Kidney epithelial cell (primary cell): ENCODE measurements at places on chromosomes 13 and 19. TPM values are rescaled to one million over a fixed set of nuclear protein-coding genes. Genes with fewer than 3 reads are reported as not detected.

DNA sequence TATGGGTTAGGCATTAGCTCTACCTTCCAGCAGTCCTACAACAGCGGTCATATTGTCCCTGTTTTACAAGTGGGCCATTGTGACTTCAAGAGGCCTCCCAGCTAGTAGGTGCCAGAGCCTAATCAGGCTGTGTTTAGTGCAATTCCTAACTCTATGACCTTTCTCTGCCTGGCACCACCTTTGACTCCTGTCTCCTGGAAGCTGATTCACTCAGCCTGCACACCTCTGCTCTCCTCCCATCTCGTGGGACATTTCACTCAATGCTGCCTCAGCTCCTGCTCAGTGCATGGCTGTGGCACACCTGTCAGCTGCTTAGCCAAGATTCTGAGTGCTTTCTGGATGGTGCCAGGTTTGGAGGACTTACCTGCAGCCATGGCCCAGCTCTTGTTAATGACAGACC, 9.5 kb upstream of the GJB6 start:
- no peak for DNase-seq

DNA sequence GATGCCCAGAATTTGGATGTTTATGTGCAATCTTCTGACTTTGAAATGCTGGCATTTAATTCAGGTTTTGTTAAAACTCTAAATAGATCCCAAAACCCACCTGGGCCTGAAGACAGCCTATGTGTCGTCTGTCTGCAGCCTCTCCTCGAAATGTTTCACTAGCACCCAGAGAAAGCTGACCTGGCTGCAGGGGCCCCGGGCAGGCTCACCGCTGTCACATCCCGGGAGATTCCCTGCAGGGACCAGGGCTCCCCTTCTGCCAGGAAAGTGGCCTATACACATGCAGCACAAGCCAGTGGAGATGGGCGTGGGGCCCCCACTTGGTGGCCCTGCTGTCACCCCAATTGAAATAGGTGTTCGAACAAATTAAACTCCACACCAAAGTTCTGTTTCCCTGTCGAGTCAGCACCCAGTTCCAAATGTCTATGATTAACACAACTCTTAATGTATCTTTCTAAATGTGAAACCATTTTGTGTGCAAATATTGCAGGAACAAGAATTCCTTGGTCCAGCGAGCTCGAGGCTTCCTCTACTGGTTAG, 145.8 kb upstream of the ZNF507 start:
- no peak for DNase-seq

DNA sequence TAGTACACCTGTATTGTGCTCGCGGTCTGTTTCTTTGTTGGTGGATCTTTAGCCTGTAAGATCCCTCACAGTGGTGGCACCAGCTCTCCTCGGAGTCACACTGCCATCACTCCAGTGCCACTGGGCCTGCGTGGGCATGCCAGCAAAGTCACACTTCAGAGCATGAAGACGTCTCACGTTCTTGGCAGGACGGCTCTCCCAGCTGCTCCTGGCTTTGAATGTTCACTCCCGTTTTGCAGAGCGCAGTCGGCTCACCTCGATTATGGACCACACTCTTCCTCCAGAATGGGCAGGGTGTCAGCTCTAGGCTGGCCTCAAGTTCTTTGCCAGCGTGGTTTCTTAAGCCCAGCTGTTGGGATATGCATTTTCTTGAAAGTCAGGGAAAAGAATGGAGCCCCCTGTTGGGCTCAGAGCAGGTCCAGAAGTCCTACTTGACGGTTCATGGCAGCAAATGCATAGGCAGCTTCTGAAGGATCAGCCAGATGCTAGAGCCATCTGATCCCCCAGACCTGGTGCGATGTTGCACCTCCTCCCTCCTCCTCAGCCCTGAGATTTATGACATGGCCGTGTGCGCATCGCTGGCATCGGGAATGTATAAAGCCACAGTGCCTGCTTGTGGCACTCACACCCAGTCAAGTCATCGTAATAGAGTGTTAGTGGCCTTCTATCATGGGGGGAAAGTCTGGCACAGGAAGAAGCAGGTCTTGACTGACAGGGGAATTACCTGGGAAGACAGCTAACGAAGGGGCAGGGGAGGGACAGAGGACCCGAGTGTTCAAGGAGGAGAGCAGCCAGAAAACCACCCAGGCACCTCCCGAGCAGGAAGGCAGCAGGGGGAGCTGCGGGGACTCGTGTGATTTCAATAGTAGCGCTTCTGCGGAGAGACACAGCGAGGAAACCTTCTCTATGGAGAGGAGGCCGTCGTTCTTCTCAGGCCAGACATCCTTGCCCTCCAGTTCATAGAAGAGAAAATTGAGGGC, 40.2 kb upstream of the NPAS1 start:
- DNase-seq: no peak

GRCh38 chr13:73142071-73142470, 83.3 kb downstream of the KLF5 start:
- DNase-seq: no peak

DNA sequence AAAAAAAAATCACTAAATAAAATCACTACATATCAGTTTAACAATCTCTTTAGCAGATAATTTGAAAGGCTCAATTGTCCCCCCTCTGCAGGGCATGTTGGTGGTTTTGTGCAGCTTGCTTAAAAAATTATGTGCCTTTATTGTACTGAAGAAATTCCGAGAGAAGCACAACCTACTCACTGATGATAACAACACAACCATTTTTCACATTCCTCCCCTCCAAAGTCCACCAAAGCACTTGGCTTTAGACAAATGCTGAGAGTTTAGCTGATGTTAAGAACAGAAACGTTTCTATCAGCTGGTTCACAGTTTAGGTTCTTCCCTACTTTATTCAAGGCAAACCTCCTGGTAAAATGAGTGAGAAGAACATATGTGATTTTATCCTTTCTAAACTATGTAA, 923 bp downstream of the DOCK9 start:
- no peak for DNase-seq

GRCh38 chr19:42150364-42150763, 18.1 kb upstream of the POU2F2 start:
- DNase-seq: no peak

GRCh38 chr19:1130771-1131717, 27.2 kb downstream of the GPX4 start:
- no peak for DNase-seq

DNA sequence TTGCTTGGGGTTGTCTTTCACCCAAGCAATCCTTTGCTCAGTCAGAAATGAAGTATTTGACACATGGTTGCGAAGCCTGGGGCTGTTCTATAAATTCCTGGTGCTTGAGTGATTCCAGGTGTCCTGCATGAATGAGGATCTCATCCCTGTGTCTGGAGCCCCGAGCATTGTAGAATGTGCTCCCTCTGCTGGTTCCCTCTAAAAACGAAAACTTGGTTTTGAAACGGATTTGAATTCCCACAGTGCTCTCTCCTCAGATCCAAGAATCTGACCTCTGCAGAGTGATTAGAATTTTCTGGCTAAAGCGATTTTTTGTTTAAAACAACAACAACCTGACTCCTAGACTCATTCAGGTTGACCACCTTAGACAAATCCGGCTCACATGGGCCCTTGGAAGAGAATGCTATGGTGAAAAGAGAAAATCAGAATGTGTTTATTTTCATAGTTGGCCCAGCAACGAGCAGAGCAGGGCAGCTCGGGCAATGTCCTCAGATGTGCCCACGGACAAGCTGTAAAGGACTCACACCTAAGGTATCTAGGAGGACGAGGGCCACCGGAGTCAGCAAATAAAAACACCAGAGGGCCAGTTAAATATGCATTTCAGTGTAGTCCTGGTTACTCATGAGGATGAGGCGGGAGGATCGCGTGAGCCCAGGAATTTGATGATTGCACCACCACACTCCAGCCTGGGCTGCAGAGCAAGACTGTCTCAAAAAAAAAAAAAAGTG, 8.7 kb upstream of the ATP12A start:
- peak; percentile 71 for DNase-seq

DNA sequence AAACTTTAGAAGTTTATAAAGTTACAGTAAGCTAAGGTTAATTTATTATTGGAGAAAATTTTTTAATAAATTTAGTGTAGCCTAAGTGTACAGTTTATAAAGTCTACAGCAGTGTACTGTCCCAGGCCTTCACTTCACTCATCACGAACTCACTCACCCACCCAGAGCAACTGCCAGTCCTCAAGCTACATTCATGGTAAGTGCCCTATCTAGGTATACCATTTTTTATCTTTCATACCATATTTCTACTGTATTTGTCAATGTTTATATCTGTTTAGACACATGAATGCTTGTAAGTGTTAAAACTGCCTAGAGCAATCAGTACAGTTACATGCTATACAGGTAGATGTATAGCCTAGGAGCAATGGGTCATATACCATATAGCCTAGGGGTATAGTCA, 12.5 kb downstream of the INTS6 start:
- DNase-seq: no peak

- no peak for DNase-seq
Measured at GRCh38 chr19:31126236-31126635, 223.0 kb downstream of the TSHZ3 start.

- no peak for DNase-seq
Measured at GRCh38 chr19:861756-862580, 2.5 kb downstream of the CFD start.

GRCh38 chr19:3034656-3035541, 5.8 kb upstream of the TLE2 start:
- DNase-seq: no peak

DNA sequence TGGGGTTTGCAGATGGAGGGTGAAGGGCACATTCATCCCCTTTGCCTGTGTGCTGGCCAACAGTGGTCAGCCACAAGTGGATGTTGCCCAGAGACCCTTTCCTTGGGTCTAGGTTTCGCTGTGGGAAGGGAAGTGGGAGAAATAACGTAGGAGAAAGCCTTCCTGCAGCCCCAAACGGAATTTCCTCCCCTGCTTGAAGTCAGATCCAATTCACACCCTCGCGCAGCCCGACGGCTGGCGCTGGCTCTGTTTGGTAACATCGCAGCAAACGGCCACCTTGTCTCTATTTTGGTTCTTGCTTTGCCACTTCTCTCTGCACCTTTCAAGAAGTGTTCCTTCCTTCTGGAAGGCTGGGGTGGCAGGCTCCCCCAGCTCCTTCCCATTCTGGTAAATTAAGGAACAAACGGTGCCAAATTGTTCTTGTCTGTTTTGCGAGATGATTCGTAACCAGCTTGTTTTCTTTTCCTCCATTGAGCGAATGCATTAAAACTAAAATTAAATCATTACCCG, 45.4 kb downstream of the CHST8 start:
- no peak for DNase-seq

- DNase-seq: no peak
Measured at GRCh38 chr19:28446511-28446910, 766.4 kb downstream of the UQCRFS1 start.

GRCh38 chr19:47446534-47447469, 24.9 kb downstream of the SLC8A2 start:
- DNase-seq: no peak

DNA sequence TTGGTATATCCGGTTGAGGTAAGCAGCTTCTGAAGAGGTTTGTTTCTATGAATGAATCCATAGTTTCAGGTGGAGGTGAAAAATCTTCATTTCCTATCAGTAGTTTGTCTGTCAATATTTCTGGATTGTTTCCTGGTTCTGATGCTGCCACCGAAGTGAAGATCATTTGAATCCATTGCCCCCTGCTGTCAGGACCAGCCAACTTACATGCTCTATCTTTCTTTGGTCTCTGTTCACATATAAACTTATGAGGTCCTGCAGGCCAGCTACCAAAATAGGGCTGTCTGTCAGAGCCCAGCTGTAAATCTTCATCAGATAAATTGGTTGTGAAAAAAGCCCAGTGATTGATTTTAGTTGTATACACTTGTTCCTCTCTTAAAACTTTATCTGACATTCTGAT, 15.2 kb upstream of the N4BP2L1 start:
- DNase-seq: no peak

GRCh38 chr13:113928685-113929627, 44.9 kb downstream of the C13orf46 start:
- DNase-seq: no peak

GRCh38 chr13:94968040-94968756, 255.9 kb upstream of the SOX21 start:
- no peak for DNase-seq

GRCh38 chr19:6041991-6042481, 64.1 kb upstream of the RANBP3 start:
- no peak for DNase-seq

Gene MEIOSIN
- not detected in 2 replicates for total RNA-seq

Gene ZNF304
- total RNA-seq: 8.0 and 8.3 TPM in 2 replicates

Gene ZNF358
- total RNA-seq: 67.4 and 76.1 TPM in 2 replicates

Gene ZNF296
- 1.0 and 1.1 TPM in 2 replicates for total RNA-seq
